ENCODE measurements at places on chromosomes 6 and 20.

GRCh38 chr6:16824845-16825685, 63.8 kb upstream of the ATXN1 start:
- no peak for DNase-seq

GRCh38 chr6:52557389-52558265, 19.2 kb downstream of the TRAM2 start:
- no peak for DNase-seq

DNA sequence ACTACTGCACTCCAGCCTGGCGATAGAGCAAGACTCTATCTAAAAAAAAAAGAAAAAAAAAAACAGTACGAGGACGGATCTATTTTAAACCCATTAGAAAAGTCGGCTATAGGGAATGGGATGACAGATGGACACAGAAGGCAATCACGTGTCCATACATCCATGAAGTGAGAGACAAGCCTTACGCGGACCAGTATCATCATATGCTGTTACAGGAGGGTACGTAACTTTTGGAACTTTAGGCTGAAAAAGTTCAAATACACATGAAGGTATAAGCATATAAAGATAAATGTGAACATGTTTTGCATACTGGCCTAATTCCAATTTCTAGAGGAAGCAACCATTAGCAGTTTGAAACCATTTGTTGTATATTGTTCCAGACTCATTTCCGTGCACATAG, 109.8 kb upstream of the EXOC2 start:
- no peak for DNase-seq

DNA sequence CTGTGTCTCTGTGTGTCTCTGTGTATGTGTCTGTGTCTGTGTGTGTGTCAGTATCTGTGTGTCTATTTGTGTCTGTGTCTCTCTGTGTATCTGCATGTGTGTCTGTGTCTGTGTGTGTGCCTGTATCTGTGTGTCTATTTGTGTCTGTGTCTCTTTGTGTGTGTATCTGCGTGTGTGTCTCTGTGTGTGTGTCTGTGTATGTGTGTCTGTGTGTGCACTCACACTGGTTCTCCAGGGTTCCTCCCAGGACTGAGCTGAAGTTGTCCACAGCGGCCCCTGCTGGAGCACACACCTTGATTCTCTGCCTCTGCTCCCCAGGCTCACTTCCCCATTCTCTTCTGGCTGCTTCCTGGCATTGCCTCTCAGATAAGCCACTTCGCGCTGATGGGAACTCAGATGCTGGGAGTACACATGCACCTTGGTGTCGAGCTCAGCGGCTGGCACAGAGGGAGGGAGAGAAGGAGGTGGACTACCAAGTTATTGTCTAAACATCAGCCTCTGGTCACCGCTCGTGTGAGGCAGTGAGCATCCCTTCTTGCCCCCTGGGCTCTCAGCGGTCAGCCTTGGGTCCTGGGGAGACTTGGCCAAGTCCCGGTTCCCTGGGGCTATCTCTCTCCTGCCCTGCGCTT, 104.9 kb upstream of the NXT1 start:
- DNase-seq, result no peak

- no peak for DNase-seq
Observed at GRCh38 chr20:53055367-53056067, 83.4 kb downstream of the TSHZ2 start.

GRCh38 chr20:45452772-45453691, 16.5 kb upstream of the WFDC2 start:
- DNase-seq, result no peak

DNA sequence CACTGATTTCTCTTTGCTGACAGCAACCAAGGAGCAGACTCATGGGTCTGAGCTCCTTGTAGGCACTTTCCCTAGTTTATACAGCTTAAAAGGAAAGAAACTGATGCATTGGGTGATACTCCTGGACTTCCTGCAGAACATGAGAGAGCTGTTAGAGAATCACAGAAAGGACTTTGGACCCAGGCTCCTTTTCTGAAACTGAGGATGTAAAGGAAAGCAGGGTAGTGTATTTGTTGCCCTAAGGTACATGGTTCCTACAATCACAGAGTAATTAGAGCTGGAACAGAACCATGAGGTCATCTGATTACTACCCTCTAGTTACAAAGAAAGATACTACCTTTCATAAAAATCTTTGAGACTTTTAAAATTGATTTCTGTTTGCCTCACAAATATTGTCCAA, 477.1 kb upstream of the SPTLC3 start:
- DNase-seq, result no peak

DNA sequence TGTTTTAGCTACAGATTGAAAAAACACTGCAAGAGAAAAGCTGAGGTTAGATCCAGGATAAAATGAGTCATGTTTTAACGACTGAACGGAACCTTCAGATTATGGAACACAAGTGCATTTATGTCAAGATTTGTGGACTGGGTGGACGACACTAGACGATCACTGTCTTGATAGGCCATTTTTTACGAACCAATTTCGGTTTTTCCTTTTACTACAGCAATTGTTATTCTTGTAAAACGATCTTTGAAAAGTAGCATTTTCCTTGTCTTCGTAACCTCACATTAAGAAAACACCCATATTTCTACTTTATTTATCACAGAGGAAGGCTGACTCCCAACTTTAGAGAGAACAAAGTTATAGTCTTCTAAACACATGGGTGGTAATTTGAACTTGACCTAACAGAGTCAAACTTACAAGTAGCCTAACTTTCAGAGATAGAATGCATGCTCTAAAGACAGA, 294.2 kb upstream of the TCF21 start:
- no peak for DNase-seq
